ENCODE measurements at places on chromosomes 7 and 10.

- DNase-seq, result no peak
These were observed 51.8 kb downstream of the ARHGAP12 start for GRCh38 chr10:31876652-31877352.

DNA sequence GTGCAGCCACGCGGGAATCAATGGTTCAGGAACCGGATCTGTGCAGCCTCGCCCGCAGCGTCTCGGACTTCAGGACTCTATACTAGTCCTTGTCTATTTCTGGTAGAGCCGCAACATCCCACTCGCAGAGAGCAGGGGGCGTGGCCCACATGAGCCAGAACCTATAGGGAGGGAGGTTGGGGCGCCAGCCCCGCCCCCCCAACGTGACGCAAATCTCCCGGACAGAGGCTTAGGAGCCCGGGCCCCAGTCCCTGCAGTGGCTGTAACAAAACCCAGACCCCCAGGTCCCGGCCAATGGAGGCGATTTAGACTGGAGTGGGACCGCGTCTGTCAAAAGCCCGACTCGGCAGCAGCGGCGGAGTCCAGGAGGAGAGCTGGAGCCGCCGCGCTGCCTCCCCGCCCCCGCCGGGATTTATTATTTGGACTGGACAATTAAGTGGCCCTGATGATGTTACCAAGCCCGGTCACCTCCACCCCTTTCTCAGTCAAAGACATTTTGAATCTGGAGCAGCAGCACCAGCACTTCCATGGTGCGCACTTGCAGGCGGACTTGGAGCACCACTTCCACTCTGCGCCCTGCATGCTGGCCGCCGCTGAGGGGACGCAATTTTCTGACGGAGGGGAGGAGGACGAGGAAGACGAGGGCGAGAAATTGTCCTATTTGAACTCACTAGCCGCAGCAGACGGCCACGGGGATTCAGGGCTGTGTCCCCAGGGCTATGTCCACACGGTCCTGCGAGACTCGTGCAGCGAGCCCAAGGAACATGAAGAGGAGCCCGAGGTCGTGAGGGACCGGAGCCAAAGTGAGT is at the start of gene NKX2-3:
NKX2-3 (plus strand) TSS at position 256 of the 809 bp plus-strand sequence; CDS start at position 446, 190 bp downstream.
- peak; percentile 43 for DNase-seq

DNA sequence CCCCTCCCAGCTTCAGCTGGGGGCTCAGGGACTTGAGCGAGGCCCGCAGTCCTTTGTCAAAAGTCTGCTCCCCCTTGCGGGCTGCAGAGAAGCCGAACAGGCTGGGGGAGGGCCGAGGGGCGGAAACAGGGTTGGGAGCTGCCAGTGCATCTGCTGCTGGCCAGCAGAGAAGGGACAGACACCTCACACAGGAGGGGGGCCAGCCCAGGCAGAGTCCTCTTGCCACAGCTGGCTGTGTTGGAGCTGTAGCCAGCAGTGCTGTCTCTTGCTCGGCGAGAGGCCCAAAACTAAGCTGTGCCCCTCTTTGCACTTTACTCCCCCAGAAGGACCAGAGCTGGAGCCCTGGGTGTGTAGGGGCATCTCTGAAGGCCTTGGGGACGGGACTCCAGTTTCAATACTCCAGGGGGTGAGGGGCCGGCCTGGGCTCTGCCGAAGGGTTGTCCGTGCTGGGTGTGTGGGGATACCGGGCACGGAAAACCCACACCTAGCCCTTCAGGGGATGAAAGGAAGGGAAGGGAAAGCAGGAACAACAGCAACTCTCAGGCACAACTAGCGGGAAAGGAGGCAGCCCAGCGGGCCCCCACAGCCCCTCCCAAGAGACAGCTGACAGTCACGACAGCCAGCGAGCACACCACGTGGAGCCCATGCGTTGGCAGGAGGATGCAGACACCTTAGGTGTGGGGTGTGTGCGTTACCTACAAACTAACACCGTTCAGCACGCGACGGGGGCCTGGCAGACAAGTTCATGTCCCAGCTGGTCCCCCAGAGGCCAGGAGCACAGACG is 17.8 kb downstream of the YKT6 start:
- DNase-seq, result no peak

DNA sequence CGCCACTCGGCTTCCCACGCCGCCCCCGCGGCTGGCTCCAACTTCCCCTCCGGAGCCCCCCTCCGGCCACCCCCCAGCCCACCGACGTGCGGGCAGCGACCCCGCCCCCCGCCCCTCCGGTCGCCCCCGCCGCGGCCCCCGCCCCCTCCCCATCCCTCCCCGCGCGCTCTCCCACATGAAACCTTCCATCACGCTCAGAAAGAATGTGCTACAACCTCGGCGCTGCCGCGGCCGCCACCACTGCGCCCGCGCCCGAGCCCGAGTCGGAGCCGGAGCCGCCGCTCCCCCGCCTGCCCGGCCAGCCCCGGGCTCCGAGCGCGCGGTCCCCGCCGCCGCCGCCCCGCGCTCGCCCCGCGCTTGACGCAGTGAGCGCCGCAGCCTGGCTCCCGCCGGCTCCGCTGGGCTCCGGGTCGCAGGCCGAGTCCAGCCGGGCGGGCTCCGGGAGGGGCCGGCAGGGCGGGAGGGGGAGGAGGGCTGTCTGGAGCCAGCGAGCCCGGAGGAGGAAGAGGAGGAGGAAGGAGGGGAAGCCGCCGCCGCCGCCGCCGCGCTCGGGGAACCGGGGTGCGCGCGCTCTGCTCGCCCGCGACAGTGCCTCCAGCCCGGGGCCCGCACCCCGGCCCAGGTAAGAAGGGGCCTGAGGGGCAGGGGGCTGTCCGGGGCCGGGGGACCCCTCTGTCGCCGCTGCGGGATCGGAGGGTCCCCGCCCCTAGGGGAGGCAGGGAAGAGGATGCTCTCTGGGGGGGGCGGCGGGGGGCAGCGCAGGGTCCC is 4.3 kb upstream of the ELFN1 start:
- DNase-seq, result no peak

DNA sequence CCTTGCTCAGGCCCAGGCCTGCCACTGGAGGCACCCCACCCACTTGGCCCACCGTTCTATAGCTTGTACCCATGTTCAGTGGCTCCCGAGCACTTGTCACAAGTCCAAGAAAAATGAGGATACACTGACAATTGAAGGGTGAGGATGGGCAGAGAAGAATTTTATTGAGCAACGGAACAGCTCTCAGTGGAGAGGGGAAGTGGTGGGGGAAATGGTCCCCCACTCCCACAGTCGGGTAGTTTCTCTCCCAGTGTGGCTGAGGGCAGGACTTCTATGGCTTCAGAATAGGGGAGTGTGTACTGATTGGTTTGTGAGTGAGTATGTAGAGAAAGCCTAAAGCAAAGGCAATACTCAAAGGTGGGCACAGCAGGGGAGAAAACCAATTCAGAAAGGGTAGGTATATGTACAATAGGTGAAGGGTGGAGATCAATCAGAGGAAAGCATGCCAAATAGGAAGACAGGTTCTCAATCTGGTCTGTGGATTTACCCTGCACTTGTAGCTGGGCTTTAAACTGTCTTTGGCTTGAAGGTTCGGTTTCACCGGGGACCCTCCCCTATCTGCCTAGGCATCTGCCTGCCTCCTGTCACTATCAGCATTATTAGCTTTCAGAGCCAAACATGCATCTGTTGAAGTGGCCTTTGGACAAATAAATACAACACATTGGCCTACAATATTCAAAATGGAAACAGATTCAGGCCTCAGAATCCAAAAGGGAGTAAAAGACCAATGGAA is 8.9 kb upstream of the TSPAN13 start:
- no peak for DNase-seq

GRCh38 chr10:126352453-126352852 is 35.8 kb downstream of the ADAM12 start:
- no peak for DNase-seq

GRCh38 chr10:24857031-24857725 is 95.2 kb downstream of the PRTFDC1 start:
- DNase-seq, result no peak

GRCh38 chr7:20284003-20284770 is 46.5 kb upstream of the ITGB8 start:
- no peak for DNase-seq

DNA sequence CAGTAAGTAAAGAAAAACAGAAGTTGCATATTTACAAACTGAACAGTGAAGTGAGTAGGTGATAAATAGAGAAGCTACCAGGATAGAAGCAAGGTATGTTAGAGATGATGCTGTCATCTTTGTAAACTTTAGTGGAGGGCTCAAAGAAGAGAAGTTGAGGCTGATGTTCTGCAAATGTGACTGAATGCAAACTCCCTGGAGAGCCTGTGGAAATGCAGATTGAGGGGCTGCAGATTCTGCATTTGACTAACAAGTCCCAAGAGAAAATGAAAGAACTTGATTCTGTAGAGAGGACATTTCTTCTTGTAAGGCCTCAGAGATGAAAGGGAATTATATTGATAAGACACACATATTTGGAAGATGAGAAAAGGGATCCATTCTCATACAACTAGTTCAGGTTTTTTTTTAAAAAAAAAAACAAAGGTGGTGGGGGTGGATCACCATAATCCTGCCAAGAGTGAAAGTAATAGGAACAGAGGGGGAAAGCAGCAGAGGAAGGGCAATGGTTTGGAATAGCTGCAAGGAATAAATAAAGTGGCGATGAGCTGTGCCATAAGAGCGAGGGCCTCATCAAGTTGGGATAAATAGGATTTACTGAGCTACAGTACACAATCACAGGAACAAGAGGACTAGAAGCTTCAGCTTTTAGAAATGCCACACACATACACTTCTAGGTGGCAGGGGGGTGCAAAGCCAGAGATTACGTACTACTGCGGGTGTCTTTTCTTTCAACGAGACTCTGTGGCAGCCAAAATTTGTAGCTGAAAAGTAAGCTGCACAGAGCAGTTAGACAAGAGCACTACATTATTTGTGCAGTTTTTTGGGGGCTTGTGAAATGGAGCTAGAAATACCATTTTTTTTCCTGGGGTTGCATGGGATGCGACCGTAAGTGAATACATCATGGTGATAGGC is 778.5 kb downstream of the NRG3 start:
- no peak for DNase-seq

DNA sequence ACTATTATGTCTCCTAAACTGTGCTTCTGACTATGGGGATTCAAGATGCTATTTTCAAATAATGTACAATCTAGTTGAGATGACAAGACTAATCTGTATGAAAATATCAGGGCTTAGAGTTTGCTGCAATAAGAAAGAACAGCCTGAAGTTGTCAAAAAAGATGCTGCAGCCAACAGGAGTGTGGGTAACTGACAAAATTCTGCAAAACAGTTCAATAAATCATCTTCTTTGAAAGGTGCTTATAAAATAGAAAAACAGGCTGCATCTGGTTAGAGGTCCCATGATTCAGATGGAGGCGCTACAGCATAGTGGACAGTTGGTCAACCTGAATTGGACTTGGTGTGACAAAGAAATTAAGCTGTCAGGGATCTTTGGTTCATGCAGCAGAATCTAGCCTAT is 511.0 kb downstream of the XPNPEP1 start:
- no peak for DNase-seq

DNA sequence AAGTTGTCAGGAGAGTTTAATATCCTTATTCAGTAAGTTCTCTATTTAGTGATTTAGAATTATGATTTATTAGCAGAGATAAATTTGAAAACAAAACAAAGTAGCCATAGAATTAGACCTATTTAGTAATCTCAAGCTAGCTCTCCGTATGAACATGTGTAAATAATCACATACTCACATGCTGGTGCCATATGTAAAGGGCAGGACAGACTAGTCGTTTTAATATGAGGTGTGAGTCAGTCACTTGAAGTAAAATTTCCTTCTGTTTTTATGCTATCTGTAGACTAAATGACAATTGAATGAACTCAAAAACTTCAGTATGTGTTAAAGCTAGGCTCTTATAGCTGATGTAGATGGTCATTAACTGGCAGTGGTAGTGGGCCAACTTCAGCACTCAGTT is 67.1 kb downstream of the WAC start:
- no peak for DNase-seq

DNA sequence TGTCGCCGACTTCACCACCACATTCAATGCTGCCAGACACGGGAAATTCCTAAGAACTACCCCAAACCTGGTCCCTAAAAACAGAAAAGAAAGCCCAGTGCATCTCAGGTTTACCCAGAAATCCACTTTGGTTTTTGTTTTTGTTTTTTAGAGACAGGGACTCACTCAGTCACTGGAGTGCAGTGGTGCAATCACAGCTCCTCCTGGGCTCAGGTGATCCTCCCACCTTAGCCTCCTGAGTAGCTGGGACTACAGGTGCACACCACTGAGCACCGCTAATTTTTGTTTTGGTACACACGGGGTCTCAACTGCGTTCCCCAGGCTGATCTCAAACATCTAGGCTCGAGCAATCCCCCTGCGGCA is 22.8 kb downstream of the MAD1L1 start:
- no peak for DNase-seq

- DNase-seq, result no peak
These were observed 10.7 kb downstream of the AMZ1 start for GRCh38 chr7:2698581-2699288.

- no peak for DNase-seq
These were observed 32.8 kb upstream of the CDK14 start for GRCh38 chr7:90563286-90563685.

DNA sequence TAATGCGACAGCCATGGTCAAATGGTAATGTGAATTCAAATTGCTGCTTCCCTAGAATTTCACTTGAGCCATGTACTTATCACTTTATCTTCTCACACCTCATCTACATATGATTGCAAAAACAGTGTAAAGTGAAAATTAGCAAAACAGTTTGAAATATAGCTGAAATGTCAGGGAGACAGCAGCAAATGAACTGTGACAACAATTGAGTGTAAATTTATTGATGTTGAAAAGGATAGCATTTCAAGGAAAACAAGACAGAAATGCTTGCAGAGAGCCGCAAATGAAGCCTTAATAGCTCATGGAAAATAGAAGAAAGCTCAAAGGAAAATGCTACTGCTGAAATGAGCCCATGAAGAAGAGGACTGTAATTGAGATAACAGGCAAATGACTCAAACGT is 516.2 kb upstream of the POT1 start:
- no peak for DNase-seq

DNA sequence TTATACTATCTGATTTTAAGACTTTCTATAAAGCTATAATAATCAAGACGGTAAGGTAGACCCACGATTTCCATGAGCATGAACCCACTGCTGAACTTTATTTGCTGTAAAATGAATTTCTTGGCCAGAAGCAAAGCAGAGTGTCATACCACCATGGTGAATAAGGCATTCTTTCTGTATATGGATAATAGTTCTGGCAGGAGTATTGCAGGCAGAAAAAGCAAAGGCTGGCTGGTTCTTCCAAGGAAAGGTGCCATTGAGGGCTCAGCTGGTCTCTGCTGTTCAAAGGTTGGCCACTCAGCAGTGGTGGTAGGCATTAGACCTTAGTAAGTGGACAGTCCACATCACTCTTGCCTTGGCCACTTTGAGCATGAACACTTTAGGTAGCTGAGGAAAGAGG is 104.1 kb upstream of the KCNMA1 start:
- DNase-seq, result no peak

GRCh38 chr10:32410569-32410968 is 35.4 kb upstream of the CCDC7 start:
- DNase-seq, result no peak

DNA sequence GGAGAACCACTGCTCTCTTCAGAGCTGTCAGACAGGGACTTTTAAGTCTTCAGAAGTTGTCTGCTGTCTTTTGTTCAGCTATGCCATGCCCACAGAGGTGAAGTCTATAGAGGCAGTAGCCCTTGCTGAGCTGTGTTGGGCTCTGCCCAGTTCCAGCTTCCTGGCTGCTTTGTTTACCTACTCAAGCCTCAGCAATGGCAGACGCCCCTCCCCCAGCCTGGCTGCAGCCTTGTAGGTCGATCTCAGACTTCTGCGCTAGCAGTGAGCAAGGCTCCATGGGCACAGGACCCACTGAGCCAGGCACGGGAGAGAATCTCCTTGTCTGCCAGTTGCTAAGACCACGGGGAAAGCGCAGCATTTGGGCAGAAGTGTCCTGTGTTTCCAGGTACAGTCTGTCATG is 12.1 kb upstream of the CPA2 start:
- DNase-seq, result no peak

GRCh38 chr10:67802767-67803538 is 35.0 kb downstream of the DNAJC12 start:
- no peak for DNase-seq

Measured in NCI-H460 (cell line).